ENCODE measurements at places on chromosomes 3 and 15. TPM values are rescaled to one million over a fixed set of nuclear protein-coding genes. Genes with fewer than 3 reads are reported as not detected.

The SLC28A2 gene
- total RNA-seq, result not detected

The RAD51 gene
- total RNA-seq, result 1.4 TPM

DNA sequence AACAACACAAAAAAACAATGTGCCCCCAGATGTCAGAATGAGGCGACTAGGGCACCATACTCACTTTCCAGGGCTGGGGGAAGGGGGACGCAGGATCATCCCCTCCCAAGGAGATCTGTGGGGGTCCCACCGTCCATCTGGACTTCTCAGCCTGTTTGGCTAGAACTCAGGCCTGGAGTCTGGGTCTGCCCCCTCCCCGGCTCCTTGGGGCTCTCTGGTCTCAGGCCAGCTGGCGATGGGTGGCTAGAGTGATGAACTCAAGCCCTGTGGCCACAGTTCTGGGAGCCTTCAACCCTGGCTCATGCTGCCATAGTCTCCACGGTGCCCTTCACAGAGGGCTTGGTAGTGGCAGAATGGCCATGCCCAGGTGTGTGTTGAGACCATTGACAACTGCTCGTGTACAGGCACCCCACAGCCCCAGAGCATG is 13.6 kb downstream of the ZBTB47 start:
- H3K4me3 ChIP-seq, result no peak overlapping the region
- H3K36me3 ChIP-seq, result no peaks in the 10 kb centered on the region
- no peaks in the 10 kb centered on the region for H3K27me3 ChIP-seq
- no peak for DNase-seq

DNA sequence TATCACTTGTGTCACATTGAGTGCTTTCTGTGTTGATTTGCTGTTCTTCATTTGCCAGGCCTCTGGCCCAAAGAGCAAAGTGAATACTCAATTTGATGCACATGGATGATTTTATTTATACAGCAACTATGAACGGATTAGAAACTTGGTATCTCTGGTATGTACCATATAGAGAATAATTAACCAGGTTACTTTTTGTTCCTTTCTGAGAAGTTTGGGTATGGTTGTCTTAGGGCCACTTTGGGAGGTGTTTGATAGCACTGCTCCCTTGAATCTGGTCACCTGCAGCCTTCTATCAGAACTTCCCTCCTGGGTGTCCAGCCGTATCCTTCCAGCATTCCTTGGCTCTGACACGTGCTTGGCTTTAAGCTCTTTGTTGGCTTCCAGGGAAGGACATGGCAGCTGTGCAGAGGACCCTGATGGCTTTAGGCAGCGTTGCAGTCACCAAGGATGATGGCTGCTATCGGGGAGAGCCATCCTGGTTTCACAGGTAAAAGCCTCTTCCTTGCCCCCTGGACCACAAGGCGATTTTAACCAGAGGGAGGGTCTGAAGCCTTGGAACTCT is 12.7 kb downstream of the TAGLN3 start:
- DNase-seq, result no peak
- no peak overlapping the region for H3K4me3 ChIP-seq
- H3K36me3 ChIP-seq, result no peaks in the 10 kb centered on the region
- peaks cover 40% of the 10 kb centered on the region for H3K4me1 ChIP-seq
- peak overlapping the region; percentile 55 for H3K27ac ChIP-seq

DNA sequence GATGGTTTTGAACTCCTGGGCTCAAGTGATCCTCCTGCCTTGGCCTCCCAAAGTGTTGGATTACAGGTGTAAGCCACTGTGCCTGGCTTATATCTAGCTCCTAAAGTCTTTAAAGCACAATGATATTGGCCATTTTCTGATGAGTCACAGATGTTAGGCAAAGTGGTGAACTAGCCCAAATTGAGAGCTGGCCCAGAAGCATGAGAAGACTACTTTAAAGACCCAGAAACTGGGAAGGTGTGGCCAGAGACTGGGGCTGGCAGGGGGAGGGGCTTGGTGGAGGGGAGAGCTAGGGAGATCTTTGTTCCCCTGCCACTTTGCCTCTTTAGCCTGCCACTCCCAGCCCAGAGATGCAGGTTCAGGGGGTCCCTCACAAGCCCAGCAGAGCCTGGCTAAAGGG is 21.6 kb downstream of the CHRNA3 start:
- no peaks in the 10 kb centered on the region for H3K27me3 ChIP-seq
- H3K27ac ChIP-seq, result no peak overlapping the region
- H3K4me3 ChIP-seq, result no peak overlapping the region
- no peak for DNase-seq

- H3K36me3 ChIP-seq, result no peaks in the 10 kb centered on the region
- no peak overlapping the region for H3K27ac ChIP-seq
- H3K27me3 ChIP-seq, result no peaks in the 10 kb centered on the region
- no peak for DNase-seq
- H3K4me3 ChIP-seq, result no peak overlapping the region
- no peaks in the 10 kb centered on the region for H3K4me1 ChIP-seq
These were observed 152.7 kb downstream of the CHSY1 start for GRCh38 chr15:101099183-101099582.

DNA sequence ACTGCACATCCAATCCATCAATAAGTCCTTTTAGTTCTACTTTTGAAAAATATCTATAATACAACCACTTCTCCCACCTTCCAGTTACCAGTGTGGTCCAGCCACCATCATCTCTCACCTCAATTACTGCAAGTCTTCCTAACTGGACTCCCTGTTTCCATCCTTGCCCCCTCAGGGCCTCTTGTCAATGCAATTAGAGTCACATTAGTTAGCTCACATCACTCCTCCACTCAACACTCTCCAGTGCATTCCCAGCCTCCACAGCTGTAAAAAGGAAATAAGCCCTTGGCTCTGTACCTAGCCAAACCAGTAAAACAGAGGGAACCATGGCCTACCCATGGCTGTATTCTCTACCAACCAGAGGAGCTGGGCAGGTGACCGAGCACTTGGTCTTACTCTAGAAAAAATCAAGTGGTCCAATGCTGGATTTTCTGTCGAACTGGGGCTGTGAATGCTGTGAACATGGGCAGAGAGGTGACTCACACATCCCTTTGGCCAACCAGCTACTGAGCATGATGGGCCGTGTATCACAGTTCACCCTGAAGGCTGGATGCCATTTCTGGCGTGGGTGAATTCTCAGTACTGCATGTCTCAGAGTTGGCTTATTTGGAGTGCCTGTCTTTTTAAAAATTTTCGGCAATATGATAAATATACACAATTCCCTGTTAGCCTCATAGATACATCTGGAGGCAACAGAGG is 62.5 kb upstream of the C15orf61 start:
- H3K4me3 ChIP-seq, result no peak overlapping the region
- DNase-seq, result no peak

The GPR156 gene
- total RNA-seq, result not detected

The ADAMTS17 gene
- total RNA-seq, result 3.5 TPM

The RPL29 gene
- total RNA-seq, result 826 TPM

GRCh38 chr3:109910772-109911171 is 573.4 kb upstream of the DPPA4 start:
- no peaks in the 10 kb centered on the region for H3K4me1 ChIP-seq
- H3K27me3 ChIP-seq, result no peaks in the 10 kb centered on the region
- H3K4me3 ChIP-seq, result no peak overlapping the region
- no peaks in the 10 kb centered on the region for H3K36me3 ChIP-seq

DNA sequence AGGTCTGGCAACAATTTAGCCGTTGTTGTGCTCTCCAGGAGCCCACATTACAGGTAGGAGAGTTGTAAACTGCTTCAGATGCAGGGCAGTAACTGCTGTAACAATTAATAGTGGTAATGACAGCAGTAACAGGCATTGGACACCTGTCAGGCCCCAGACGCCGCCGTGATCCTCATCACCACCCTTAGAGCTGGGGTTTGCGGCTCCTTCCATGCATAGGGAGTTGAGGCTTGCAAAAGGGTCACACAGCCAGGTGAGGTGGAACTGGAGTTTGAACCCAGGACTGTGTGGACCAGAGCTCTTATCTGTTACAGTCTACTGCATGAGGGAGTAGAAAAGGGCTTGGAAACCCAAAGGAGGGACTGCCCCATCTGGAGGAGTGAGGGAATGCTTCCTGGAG is 26.8 kb upstream of the NR2C2 start:
- no peaks in the 10 kb centered on the region for H3K36me3 ChIP-seq
- H3K27me3 ChIP-seq, result no peaks in the 10 kb centered on the region
- DNase-seq, result no peak
- H3K4me1 ChIP-seq, result peaks cover 4% of the 10 kb centered on the region

The NANOGP8 gene
- total RNA-seq, result 3.2 TPM

The LRRC49 gene
- total RNA-seq, result 8.3 TPM

- H3K27ac ChIP-seq, result no peak overlapping the region
- DNase-seq, result no peak
- H3K4me3 ChIP-seq, result no peak overlapping the region
- no peaks in the 10 kb centered on the region for H3K4me1 ChIP-seq
These were observed 6.5 kb downstream of the OR5K4 start for GRCh38 chr3:98359993-98360675.

GRCh38 chr3:127368186-127369032 is 80.6 kb upstream of the PRR20G start:
- no peak overlapping the region for H3K27ac ChIP-seq
- H3K36me3 ChIP-seq, result no peaks in the 10 kb centered on the region
- no peak overlapping the region for H3K4me3 ChIP-seq
- no peaks in the 10 kb centered on the region for H3K4me1 ChIP-seq
- DNase-seq, result no peak
- H3K27me3 ChIP-seq, result no peaks in the 10 kb centered on the region

The GJD2 gene
- total RNA-seq, result not detected

The SCN11A gene
- 0.13 TPM for total RNA-seq

GRCh38 chr15:86506401-86506800 is 426.7 kb downstream of the AGBL1 start:
- no peaks in the 10 kb centered on the region for H3K36me3 ChIP-seq
- H3K4me1 ChIP-seq, result no peaks in the 10 kb centered on the region
- H3K27me3 ChIP-seq, result no peaks in the 10 kb centered on the region
- H3K4me3 ChIP-seq, result no peak overlapping the region
- DNase-seq, result no peak
- H3K27ac ChIP-seq, result no peak overlapping the region

DNA sequence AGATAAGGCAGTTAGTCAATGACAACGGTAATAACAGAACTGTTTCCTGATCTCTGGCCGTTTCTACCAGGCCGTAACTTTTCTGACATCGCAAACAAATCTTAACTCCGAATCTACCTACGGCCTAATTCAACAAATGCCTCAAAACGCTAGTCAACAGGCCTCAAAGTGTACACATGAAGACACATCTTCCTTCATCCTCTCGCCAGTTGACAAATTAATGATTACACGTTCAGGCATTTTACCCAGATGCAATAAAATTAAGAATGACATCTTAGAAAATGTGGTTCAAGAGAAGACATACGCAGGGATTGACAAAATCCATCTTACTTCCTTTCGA is 1.5 kb downstream of the SFMBT1 start:
- peak overlapping the region; percentile 65 for H3K4me3 ChIP-seq
- no peak overlapping the region for H3K27ac ChIP-seq
- peaks cover 19% of the 10 kb centered on the region for H3K4me1 ChIP-seq
- H3K36me3 ChIP-seq, result no peaks in the 10 kb centered on the region

DNA sequence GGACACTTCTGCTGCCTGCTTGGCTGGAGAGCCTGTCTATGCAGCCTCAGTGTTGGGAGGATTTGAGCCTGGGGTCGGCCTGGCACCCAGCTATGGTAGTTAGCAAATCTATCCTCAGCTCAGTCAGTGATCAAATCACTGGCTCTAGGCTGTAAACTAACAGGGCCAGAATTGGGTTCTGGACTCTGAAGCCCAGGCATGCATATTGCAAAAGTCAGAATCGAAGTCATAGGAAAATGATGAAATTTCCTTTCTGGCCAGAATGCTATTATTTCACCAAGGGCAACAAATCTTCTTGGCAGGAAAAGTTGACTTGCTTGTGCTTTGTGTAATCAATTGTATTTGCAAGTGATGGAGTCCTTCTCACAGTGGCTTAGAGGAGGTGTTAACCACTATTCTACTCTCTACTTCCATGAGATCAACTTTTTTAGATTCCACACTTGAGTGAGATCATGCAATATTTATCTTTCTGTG is 482.6 kb upstream of the TPRG1 start:
- DNase-seq, result no peak
- peaks cover 3% of the 10 kb centered on the region for H3K4me1 ChIP-seq
- H3K27me3 ChIP-seq, result no peaks in the 10 kb centered on the region
- no peak overlapping the region for H3K4me3 ChIP-seq
- no peak overlapping the region for H3K27ac ChIP-seq
- no peaks in the 10 kb centered on the region for H3K36me3 ChIP-seq

DNA sequence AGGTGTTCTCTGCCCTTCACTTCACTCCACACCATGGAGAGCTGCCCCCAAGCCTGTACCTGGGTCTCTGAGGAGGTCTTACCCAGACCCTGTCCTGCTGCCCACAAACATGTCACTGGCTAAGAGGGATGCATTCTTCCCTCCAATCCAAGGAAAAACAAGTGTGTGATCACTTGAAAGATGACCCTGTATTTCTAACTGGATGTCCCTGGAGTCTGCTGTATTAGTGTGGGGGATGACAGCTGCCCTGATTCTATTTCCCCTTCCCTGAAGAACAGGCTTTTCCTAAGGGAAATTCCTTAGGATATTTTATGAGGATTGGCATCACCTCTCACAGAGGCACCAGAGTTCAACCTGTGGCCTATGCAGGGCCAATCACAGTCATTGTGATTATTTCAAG is 55.0 kb upstream of the GATA2 start:
- no peak overlapping the region for H3K27ac ChIP-seq
- no peak overlapping the region for H3K4me3 ChIP-seq
- DNase-seq, result no peak
- no peaks in the 10 kb centered on the region for H3K36me3 ChIP-seq

The SNAP23 gene
- 76.9 TPM for total RNA-seq

GRCh38 chr15:82750831-82751180 is 41.1 kb upstream of the AP3B2 start:
- peaks cover 12% of the 10 kb centered on the region for H3K36me3 ChIP-seq
- H3K4me3 ChIP-seq, result peak overlapping the region; percentile 61
- no peak for DNase-seq
- no peak overlapping the region for H3K27ac ChIP-seq
